ENCODE measurements at places on chromosomes 4 and X. TPM values are rescaled to one million over a fixed set of nuclear protein-coding genes. Genes with fewer than 3 reads are reported as not detected.
A peak's percentile ranks its signal among the peaks of the same experiment; 100 is the strongest.

- no peak for DNase-seq
Observed at GRCh38 chrX:100980608-100981497, 11.3 kb downstream of the ARL13A start.

DNA sequence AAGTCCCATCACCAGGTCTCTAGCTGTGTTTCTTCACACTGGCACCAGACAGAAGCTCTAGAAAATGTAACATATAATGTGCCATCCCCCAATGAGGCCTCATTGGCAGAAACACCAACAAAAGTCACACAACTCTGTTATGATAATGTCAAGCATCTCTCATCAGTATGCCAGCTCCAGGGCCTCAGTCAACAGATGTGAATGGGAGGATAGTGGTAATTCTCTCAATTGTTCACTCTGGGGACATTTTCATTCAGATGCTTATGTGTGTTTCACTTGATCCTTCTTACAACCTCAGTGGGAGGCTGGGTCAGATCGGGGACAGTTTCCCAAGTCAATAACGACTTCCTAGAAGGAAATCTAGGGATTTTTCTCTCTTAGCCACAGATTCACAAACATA is 57.5 kb upstream of the SCOC start:
- no peak for DNase-seq

- DNase-seq, result no peak
Observed at GRCh38 chr4:74583757-74584156, 138.8 kb downstream of the AREG start.

GRCh38 chr4:98283219-98284189 is 22.3 kb downstream of the RAP1GDS1 start:
- no peak for DNase-seq

The STARD8 gene
- 7.9 TPM for total RNA-seq

The PLP1 gene
- total RNA-seq, result not detected

The NLGN3 gene
- total RNA-seq, result 0.94 TPM

GRCh38 chr4:38131371-38132091 is 171.3 kb downstream of the PTTG2 start:
- DNase-seq, result peak; percentile 73

GRCh38 chrX:133335027-133335426 is 80.3 kb downstream of the GPC4 start:
- no peak for DNase-seq

- no peak for DNase-seq
Observed at GRCh38 chr4:71221510-71222466, 117.0 kb upstream of the SLC4A4 start.

The RNF175 gene
- total RNA-seq, result not detected

DNA sequence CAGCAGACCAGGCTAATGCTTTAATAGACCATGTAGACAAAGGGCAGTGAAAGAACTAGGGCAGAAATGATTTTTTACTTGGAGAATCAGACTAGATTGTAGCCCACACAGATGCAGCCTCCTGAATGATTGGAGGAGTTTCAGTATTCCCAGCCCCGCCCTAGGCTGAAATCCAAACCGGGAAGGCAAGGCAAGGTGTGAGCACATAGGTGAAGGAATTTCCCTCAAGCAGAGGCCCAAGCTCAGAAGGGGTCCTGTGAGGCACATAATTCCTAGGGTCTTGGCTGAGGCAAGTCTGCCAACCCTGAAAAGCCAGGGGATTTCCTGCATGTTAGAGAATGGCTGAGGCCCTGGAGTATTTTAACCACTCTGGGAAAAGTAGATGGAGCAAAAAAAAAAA is 56.4 kb upstream of the PAK3 start:
- DNase-seq, result no peak

The THAP9 gene
- 1.8 TPM for total RNA-seq

GRCh38 chr4:111991797-111992196 is 153.5 kb upstream of the FAM241A start:
- DNase-seq, result no peak

The SCML2 gene
- total RNA-seq, result 3.6 TPM

- DNase-seq, result no peak
Observed at GRCh38 chrX:10902001-10902400, 209.1 kb upstream of the HCCS start.

The RADX gene
- total RNA-seq, result 8.0 TPM

DNA sequence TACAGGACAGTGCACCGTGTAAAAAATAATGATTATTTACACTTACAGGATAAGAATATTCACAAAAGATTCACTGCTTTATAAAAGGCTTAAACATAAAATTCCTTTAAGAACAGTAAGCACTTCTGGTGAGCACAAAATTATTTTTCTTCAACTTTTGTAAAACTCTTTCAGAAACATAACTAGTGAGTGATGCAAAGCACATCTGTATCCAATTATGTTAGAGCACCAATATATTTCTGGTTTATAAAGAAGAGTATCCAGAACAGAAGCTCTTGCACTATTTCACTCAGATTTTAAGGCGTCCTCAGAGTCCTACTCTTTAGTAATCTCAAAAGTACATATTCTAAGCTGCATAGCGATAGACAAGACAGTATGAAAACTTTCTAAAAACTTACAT is 276.0 kb downstream of the C4orf33 start:
- DNase-seq, result no peak

The OCIAD2 gene
- 53.5 TPM for total RNA-seq

GRCh38 chrX:50211510-50211909 is 6.9 kb downstream of the CCNB3 start:
- no peak for DNase-seq

DNA sequence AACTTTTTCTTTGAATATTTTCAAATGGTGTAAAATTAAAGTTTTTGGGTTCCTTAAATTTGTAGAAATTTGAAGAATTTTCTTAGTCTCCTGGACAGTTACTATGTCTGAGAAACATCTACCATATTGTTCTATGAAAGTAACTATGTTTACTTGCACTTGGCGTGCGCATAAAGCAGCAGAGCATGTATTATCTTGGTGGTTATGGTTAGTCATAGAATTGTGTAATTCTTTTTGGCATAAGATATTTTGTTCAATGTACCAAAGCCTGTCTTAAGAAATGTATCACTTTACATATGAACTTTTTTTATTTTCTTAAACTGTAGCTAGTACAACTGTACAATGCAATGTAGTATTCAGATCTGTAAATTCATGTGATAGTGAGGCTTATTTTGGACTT is 49.2 kb downstream of the CDS1 start:
- no peak for DNase-seq

The GLRB gene
- not detected for total RNA-seq

- no peak for DNase-seq
Observed at GRCh38 chrX:36908801-36909675, 99.1 kb upstream of the FAM47C start.

DNA sequence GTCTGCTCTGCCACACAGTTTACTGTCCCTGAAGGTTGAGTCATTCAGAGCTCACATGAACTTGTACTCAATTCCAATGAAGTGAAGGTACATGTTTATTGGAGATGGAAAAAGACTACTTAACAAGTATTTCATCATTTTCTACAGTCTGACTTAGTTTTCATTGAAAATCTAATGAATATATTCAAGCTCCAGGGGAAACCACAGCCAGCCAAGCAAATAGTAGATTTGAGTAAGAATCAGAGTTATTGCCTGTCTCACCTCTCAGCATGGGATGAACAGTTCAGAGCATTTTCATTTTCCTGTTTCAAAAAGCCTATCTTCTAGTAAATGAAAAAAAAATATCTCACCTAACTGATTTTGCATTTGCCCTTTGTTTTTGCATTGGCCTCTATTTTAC is 1249.4 kb upstream of the DIAPH2 start:
- no peak for DNase-seq

The ARX gene
- not detected for total RNA-seq

The POU4F2 gene
- total RNA-seq, result not detected

The ENPEP gene
- not detected for total RNA-seq

GRCh38 chrX:11533199-11533651 is 132.5 kb downstream of the ARHGAP6 start:
- no peak for DNase-seq

The PGAM4 gene
- 0.48 TPM for total RNA-seq

DNA sequence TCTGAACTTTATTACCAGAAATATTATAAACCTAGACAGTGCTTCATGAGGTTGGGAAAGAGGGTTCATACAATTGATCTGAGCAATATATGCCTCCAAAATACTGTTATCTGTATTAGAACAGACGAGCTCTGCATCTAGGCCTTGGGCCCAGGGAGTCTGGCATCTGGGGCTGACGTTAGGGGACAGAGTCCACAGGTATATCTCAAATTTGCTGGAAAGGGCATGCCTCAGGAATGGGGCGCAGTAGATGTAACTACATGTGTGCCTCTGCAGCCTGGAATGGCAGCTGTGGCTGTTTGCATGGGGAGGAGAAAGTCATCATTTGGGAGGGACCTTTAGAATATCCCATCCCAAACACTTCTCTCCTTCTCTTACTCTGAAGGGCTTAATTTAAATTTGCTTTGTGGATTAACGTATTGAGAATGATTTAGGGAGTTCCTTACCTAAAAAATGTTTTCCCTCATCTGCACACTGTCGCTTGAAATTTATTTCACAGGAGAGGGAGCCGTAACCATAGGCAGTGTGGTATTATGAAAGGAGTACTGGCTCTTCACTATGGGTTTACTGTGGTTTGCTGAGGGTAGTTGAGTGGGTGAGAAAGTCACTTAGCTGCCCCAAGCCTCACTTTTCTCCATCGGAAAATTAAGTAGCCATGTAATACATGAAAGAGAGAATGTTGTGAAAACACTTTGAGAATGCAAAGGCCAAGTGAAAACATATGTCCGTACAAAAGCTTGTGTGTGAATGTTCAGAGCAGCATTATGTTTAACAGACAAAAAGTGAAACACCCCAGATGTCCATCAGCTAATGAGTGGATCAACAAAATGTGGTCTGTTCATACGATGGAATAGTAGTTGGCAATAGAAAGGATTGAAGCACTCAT is 5.9 kb downstream of the ADD1 start:
- DNase-seq, result no peak

- no peak for DNase-seq
Observed at GRCh38 chr4:59063015-59063720, 1953.0 kb upstream of the IGFBP7 start.

DNA sequence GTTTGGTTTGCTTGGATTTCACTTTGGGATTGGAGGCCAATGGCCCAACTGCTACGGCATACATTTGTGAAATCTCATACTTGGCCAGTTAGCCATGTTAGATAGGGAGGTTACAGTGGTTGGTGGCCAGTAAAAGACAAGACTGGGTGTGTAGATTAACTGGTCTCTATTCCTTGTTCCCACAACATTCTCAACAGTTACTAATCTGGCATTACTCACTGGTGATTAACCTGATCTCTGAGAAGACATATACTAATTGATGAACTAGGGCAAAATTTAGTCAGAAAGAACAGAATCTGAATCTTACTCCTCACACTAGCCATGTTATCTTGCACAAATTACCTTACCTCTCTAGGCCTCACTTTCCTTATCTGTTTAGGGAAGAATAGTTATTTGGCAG is 33.4 kb downstream of the GATB start:
- no peak for DNase-seq

DNA sequence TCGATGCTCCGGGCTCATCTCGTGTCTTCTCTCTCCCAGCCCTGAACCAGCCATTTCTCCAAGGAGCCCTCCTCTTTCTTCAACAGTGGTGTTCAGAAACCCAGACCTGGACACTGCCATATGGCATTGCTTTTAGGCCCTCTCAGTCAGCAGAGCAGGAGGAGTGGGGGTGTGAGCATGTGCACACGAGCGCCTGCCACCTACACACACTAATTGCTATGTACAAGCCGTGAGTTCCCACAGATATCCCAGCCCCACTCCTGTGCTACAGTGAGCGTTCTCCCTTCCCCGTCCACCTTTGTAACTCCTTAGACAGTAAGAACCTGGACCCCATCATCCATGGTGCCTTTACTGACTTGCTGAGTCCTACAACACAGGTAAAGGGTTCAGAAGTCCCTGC is 53.8 kb downstream of the TNIP2 start:
- DNase-seq, result no peak

GRCh38 chr4:11424000-11424399 is 4.7 kb downstream of the HS3ST1 start:
- no peak for DNase-seq

DNA sequence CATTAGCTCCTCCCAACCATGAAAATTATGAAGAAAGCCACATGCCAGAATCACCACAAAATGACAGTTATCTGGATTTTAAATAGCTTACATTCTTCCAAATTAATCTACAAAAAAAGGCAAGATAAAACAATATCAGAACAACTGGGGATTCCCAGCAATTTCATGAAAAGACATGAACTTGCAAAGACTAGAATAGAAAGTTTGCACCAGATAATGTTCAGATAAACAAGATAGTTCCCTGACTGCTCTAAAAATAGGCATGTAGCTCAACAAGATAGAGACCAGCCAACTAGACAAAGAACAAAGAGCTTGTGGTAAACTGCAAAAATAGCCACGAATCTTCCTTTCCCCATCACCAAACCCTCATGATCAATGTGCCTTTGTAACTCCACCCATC is 30.3 kb upstream of the DDX53 start:
- DNase-seq, result no peak

DNA sequence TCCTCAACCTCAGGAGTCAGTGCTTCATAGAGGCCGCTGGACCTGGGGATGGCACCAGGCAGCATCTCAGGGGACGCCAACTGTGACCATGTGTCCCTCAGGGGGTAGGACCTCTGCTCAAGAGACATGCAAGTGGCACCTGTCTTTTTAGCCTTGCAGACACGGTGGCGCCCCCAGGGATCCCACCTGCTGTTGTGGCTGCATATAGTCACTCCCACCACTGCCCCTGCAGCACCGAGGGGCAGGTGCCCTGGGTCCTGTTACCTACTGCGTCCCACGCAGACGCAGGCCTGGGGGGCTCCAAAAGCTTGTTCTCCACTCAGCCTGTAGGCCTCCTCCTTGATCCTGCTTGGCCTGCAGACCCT is 2.5 kb downstream of the MYL5 start:
- no peak for DNase-seq

The CCNA2 gene
- total RNA-seq, result 74.7 TPM

- DNase-seq, result no peak
Observed at GRCh38 chrX:20237864-20238263, 28.8 kb downstream of the RPS6KA3 start.

DNA sequence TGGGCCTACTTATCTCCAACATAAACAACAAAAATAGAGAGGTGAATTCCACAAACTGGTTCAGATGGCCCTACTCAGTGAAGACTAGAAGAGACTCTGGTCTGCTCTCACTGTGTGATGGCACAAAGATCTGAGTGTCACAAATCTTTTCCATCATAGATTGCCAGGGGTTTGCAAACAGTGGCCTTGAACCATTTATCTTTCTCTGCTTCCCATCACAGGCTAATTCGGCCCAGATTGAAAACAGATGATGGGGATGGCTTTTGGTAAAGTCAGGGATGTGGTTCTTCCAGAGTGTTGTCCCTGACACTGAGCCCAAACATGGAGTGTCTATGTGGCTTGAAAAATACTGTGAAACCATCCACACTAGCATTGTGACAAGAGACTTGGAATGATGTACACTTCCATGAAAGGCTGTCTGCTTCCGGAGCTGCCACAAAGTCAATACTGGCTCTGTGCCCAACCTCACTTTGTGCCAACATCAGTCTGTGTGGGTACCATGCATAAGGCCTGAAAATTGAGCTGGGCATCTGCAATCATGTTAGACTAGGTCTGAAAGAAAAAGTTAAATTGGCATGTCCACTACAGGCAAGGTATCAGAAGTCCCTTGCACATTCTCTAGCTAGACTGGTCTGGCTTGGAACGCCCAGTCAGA is 25.2 kb upstream of the PLAC1 start:
- no peak for DNase-seq

All from activated T-helper 2 cell treated with anti-CD3 and anti-CD28 coated beads, Interferon-gamma antibody, Interleukin-2, Interleukin-4, amounts not matched to agents 10 μg/mL and 5 μg/mL and 100 μg/mL, durations not matched to agents 14 hours and 24 hours and 36 hours (primary cell).